ENCODE measurements at places on chromosomes 4 and X.

GRCh38 chrX:9591496-9591895 is 126.6 kb downstream of the TBL1X start:
- DNase-seq, result no peak

DNA sequence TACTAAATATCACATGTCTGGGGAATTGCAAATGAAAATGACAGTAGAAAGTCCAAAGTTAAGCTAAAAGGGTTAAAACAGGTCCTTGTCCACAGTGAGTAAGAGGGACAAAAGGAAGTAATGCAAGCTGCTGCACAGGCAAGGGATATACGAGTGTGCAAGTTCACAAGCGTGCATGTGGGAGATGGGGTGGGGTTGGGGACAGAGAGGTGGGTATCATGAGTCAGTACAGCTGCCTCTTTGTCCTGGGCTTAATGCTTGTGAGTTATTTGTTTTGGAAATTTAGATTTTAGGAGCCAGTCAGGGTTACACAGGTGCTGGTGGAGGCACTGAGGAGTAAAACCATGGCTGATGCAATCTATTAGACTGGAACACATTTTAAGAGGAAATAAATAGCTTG is 3.3 kb upstream of the GPRASP2 start:
- DNase-seq, result no peak

DNA sequence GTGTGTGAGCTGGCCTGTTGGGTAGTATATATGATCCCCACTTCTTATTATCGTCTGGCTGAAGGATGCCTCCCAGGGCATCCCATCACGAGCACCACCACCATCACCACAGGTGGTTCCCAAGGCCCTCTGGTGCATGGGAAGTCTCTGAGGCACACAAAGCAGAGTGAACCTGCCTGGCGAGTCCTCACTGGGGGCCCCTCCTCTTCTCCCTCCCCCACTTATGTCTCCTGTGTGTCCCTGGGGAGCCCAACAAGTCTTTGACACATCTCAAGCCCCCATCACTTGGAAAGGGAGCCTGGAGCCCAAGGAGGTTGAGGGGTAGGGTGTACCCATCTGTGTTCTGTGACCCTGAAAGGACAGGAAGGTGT is 45.5 kb upstream of the NKX1-1 start:
- no peak for DNase-seq

GRCh38 chr4:60800701-60801100 is 399.4 kb upstream of the ADGRL3 start:
- DNase-seq, result no peak

- DNase-seq, result peak; percentile 35
These were observed 22.4 kb downstream of the RBM47 start for GRCh38 chr4:40607221-40607620.

- no peak for DNase-seq
These were observed 200.7 kb upstream of the SPIN4 start for GRCh38 chrX:63551856-63552255.

DNA sequence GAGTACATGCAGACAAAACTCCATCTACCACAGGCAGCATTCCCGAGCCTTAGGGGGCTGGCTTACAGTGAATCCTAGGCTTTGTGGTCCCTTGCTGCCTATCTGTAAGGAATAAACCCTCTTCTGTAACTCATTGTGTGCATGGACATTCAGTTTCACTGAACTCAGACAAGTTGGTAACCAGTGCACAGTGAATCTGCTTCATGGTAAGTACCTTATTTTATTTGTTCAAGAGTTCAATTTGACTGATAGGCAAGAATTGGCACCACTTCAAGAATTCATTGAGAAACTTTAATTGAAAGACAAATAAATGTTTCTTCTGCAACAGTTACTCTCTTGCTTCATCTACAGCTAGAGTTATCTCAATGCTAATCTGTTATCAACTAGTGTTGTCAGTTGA is 57.2 kb upstream of the PRRG1 start:
- no peak for DNase-seq

DNA sequence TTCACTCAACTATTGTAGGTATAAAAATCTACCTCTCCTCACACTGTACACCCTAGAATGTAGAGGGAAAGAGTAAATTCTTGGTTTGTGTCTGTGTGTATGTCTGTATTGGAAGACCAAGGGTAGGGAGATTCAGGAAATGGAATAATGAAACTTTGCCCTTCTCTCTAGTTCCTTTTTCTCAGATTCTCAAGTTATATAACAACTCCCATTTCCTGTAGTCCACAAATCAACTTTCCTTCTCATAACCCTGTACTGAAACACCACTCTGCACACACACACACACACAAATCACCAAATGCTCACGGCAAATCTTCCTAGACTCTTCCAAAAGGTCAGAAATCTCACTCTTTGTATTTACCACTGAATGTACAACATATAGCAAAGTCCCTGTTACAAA is 824.5 kb upstream of the DIAPH2 start:
- DNase-seq, result no peak

- peak; percentile 11 for DNase-seq
These were observed 201.3 kb upstream of the GNPDA2 start for GRCh38 chr4:44927399-44928380.

GRCh38 chr4:106652095-106652494 is 283.5 kb upstream of the GIMD1 start:
- DNase-seq, result no peak

DNA sequence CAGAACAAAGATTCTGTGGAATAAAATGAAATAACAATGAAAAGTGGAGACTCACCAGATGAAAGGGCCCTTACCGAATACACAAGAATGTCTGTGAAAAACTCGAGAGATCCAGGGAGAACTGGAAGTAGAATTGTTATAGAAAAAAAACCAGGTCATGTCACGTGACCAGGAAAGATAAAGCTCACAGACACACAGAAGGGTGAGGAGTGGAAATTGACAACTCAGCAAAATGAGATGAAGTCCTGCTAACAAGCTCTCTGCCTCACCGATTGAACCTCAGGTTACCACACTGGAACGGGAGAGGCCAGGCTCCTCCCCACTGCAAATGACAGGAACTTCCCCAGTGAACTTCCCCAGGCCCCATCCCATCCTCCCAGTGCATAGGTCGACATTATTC is 1618.0 kb upstream of the PCDH10 start:
- no peak for DNase-seq

- no peak for DNase-seq
These were observed 313.0 kb downstream of the DCTD start for GRCh38 chr4:182604161-182604622.

DNA sequence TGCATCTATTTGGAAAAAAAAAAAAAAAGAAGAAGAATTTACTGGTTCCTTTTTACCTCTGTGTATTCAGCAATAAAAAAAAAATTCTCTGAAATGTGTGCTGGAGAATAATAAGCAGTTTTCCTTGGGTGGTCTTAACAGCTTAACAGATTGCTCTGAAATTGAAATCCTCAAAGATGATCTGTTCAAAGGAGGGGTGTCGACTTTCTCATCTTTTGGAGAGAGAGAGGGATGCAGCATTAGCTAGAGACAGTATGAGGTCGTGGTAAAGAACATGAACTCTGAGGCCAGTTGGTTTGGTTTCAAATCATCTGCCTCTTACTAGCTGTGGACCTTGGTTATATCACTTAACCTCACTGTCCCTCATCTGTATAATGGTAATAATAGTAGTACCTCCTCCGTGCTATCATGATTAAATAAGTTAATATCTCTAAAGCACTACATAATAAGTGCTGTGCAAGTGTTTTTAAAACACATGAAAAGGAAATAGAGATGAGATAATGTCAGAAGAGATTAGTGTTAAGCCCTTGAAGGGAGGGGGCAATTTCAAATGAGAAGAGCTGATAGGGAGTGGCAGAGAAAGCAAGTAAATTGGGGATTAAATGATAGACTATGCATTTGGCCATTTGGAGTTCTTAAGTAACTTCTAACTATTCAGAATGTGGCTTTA is 109.9 kb upstream of the LIMCH1 start:
- DNase-seq, result no peak

All from fibroblast of villous mesenchyme (primary cell).